ENCODE measurements at places on chromosomes 2 and 18.

- DNase-seq = no peak
Observed at GRCh38 chr2:149064365-149064841, 25.9 kb downstream of the LYPD6B start.

DNA sequence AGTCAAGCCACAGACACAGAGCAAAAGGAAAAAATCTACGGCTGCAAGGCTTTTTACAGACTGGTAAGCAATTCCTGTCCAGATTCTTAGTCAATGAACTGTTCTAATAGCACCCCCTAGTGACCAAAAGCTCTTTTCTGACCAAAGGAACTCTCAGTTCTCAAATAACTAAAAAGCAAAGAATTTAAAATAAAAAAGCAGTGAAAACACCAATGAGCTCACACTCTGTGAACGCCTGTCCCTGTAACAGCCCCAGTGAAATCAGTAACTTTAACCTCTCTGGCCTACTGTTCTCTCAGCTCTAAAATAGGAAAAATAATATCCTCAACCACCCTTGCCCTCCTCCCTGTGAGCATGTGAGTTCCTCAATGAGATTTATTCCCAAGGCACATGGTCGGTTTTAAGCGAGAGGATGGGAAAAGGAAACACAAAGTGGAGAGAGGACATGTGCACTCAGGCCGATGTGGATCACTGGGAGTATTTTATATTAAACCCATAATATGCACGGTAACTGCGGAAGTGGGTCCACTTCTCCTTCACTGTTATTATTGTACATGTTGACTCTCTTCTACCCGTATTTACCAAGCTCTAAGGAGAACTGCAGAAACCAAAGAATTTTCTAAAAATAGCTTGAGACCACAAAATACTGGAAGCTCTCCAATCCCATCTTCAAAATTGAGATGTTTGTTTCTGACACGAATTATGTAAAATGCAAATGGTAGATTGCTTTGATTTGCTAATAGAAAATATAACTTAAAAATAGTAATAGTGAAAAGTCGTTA lies 128.5 kb downstream of the STK39 start:
- DNase-seq = peak; percentile 35

GRCh38 chr18:35289727-35290093 lies 319 bp downstream of the ZSCAN30 start:
- peak; percentile 55 for DNase-seq

GRCh38 chr2:221353201-221353600 lies 218.9 kb downstream of the EPHA4 start:
- no peak for DNase-seq

- DNase-seq = no peak
Observed at GRCh38 chr2:201901786-201902185, 95.4 kb downstream of the CDK15 start.

GRCh38 chr2:113720167-113720566 lies 36.3 kb downstream of the SLC35F5 start:
- DNase-seq = peak; percentile 21

DNA sequence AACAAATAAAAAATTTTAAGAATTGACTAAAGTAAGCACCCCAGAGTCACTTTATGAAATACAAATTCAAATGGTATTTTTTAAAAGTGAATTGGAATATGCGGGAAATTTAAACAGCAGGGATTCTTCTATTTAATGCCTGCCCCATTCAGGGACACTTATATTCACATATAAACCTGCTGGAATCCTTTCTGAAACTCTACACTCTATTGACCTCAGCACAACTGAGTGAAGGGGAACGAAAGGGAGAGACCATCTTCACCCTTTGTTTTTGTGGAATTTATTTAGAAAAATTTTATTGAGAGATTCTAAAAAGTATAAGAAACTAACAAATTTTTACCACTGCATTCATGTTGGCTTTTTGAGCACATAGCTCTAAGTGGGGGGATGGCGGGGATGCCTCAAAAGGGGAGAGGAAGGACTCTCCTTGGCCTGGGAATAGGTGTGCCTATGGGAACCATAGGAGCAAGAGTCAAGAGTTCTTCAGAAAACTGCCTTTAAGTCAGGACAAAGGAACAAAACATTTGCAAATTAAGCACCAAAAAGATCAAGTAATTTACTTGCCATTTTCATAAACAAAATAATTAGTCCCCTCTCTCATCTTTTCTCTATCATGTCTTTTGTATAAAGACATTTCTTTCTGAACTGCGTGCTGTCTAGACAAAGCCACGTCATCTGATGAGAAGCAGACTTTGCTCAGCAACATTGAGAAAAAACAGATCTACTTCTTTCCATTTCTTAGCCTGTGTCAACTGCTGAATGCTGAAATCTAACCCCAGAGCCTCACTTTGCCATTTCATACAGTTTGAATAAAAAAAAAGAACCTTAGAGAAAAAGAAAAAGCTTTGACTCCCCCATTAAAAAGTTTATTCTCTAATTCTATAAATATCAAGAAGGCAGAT lies 21.6 kb upstream of the FLACC1 start:
- no peak for DNase-seq

GRCh38 chr2:20433249-20433648 lies 13.6 kb upstream of the RHOB start:
- no peak for DNase-seq

GRCh38 chr2:119280680-119281079 lies 57.0 kb downstream of the STEAP3 start:
- DNase-seq = no peak

DNA sequence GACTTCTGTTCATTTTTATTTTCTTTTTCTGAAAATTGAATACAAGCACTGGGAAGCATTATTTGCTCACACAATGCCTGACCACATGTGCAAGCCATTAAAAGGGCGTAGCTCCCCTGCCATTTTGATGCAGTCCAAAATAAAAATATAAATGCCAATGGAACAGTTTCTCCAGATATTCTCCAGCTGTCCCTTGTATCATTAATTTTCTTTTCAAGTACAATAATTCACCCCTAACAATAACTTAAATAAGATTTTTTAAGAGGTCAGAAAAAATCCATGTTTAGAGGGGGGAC lies 168.0 kb downstream of the TMEFF2 start:
- no peak for DNase-seq

- no peak for DNase-seq
Observed at GRCh38 chr2:102107741-102108070, 34.8 kb upstream of the IL1R1 start.

DNA sequence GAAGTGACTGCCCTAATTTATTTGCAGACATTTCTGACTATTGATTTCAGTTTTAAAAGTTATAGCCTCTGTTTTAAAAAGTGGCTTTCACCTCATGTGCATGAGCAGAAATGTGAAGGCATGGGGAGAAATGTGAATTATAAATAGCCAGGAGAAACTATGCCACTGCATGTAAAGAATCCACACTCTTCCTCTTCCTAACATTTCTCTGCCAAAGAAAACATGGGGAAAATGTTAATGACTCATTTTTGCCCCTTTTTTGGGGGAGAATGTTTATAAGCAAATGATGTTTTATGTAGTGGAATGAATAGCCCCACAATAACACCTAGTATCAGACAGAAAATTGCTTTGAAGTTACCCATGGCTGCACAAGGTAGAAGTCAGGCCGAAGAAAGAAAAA lies 249.0 kb upstream of the TANK start:
- no peak for DNase-seq

- DNase-seq = no peak
Observed at GRCh38 chr18:30855762-30856161, 186.8 kb downstream of the DSC3 start.

- DNase-seq = no peak
Observed at GRCh38 chr2:46339676-46340459, 42.7 kb downstream of the EPAS1 start.

DNA sequence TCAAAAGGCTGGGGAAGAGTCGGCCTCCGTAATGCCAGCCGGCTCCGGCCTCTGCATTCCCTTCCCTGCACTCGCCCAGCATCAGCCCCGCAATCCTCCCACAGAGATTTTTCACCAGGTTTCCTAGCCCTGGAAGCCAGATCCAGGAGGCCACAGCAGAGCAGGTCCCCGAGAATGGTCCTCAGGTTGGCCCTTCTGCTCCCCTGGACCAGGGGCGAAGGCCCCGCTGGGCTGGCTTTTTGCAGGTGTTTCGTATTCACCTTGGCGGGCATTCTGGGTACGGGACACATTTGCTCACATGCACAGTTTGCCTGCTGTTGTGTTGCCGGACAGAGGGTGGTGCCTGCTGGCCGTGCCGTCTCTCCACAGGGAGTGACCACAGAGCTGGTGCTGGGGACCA lies 309.5 kb downstream of the NDUFA10 start:
- no peak for DNase-seq

DNA sequence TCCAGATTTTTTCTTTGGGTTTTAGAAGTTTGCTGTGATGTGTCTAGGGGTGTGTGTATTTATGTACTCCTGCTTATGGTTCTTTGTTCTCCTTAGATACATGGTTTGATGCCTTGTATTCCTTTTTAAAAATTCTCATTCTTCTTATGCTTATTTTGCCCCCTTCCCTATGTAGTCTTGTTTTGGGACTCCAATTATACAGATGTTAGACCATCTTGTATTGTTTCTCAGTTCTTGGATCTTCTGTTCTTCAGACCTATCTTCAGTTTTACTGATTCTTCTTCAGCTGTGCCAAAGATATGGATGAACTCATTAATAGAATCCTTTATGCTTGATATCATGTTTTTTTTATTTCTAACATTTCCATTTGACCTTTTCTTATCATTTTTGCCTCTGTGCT lies 14.2 kb upstream of the MSL3B start:
- DNase-seq = no peak

- DNase-seq = no peak
Observed at GRCh38 chr18:44969214-44969795, 288.6 kb downstream of the SETBP1 start.

DNA sequence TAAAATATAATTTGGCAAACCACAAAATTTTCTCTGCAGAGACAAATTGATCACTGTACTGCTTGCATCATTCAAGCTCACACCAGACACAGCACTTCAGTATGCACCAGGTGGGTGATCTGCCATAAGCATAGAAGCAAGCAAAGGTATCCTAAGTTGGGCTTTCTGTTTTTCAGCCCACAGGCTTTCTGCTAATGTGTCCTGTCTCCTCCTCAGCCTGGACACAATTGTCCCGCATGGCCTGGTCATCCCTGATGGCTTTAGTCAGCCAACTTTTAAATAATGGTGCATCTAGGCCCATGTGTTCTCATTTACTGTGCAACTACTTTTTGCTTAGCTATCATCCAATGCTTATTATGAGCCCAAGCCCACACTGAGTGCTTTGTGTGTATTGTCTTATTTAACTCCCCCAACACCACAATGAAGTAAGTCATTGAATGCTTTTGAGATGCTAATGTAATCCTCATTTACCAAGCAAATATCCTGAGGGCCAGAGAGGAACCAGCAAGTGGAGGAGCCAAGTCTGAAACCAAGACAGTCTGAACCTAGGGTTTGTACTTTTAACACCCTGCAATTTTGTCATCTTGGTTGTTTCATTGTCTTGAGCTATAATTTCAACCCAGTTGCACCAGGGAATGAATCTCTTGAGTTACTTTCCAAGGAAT lies 111.2 kb upstream of the SETBP1 start:
- no peak for DNase-seq

GRCh38 chr2:195575879-195576401 lies 81.1 kb upstream of the SLC39A10 start:
- no peak for DNase-seq

DNA sequence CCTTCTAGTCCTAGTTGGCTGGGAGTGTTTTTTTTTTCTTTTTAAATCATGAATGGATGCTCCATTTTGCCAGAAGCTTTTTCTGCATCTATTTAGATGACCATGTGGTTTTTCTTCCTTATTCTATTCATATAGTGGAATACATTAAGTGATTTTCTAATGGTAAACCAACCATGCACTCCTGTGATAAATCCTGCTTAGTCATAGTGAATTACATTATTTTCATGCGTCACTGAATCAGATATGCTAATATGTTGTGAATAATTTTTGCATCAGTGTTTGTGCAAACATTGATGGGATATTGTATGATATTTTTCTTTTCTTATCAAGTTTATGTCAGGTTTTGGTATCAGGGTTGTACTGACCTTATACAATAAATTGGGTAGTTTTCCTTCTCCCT lies 229.3 kb upstream of the REV1 start:
- no peak for DNase-seq

DNA sequence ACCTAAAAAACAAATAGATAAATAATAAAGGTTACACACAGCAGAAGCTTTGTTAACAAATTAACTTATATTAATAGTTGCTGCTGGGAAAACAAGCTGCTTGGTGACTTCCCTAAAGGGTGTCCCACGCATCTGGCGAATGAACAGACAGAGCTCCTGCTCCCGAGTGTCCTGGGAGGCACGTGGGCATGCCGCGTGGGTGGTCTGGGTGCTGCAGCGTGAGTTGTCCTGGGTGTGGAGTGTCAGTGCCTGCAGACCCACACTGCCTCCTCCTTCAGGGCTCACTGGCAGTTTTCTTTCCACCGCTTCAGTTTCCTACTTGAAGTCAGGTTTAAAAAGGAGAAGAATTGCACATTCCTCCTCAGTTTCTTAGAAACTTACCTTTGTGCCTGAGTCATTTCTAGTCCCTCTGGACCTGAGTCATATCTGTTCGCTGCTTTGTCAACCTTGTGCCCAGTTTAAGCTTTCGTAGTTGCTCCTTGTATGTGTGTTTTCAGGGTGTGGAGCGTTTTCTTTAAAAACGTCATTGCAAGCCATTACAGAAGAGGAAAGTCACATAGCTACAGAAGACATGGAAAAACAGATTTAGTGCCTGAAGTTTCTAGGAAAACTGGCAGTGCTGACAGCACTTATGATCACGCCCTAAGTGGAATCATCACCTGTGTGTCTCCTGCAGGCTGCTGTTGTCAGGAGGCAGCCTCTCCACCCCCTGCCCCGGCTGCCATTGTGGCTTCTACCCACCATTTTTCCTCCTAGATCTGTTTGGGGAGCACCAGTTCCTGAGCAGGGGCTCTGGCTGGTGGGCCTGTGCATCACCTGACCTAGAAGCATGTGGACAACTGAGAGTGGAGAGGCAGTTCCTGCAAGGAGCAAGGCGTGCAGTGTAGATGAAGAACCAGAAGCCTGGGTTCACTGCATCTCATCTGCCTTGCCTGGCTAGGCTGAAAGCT lies 24.5 kb downstream of the IMPA2 start:
- no peak for DNase-seq

- no peak for DNase-seq
Observed at GRCh38 chr2:18167871-18168270, 289.4 kb downstream of the KCNS3 start.

GRCh38 chr18:56019908-56020307 lies 431.9 kb upstream of the TCF4 start:
- DNase-seq = no peak

DNA sequence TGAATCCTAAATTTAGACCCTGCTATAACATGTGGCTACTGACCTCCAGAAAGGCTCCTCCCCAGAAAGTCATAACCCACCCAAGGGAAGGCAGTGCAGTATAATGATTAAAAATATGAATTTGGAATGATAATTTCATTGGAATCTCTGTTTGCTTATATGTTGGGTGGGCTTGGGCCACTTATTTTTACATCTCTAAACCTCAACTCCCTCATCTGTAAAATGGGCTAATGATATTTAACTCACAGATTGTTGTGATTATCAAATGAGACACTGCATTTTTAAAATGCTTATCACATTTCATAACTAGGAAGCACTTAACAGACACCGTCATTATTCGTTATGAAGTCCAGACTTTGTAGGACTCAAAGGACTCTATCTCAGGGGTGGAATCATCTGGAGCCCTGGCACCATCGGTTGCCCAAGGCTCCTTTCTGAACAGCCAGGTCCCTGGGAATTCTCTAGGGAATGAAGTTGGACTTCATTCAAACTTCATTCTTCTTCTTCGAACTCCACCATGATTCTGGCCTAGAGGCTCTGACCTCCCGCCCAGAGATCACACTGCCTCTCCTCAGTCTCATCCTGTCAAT lies 33.1 kb upstream of the RMDN2 start:
- DNase-seq = no peak
